ENCODE measurements at places on chromosomes 16 and 17.

GRCh38 chr17:13352747-13353415 lies 248.8 kb downstream of the HS3ST3A1 start:
- no peak for DNase-seq

DNA sequence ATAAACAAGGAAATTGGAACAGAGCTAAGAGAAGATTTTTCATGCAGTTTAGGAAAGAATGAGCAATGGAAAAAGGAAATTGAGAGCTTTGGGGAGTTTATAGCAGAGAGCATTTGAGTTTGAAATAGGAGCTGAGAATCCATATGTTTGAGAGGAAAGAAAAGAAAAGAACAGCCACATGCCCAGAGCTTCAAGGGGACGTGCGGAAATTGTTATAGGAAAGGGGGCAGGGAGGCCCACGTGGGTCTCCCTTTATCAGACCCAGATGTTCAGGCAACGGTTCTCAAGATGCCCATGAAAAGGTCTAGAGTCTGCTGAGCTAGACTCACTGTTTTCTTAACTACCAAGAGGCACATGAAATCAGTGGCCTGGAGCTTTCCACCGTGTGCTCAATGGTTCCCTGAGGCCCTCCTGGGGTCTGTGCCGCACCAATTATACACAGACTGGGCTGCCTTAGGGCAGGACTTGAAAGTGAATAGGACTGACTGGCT lies 31.2 kb downstream of the CHD9 start:
- DNase-seq: no peak

DNA sequence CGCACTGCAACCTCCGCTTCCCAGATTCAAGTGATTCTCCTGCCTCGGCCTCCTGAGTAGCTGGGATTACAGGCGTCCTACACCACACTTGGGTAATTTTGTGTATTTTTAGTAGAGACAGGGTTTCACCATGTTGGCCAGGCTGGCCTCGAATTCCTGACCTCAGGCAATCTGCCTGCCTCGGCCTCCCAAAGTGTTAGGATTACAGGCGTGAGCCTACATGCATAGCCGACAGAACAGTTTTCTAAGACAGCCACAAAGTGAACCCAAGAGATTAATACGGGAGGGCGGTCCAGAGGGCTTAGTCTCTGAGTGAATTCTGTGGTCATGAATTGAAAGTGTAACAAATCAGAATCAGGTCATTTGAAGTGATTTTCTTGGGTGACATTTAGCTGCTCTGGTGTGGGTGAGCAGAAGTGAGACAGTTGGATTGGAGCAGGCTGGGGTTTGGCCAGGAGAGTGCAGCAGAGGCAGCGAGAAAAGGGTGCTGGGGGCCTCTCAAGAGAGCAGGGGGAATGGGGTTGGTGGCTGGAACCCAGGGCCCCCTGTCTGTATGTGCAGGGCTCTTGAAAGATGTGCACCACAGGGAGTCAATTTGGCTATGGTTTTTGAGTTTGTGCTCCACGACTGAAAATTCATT lies 231.4 kb upstream of the WSCD1 start:
- no peak for DNase-seq

DNA sequence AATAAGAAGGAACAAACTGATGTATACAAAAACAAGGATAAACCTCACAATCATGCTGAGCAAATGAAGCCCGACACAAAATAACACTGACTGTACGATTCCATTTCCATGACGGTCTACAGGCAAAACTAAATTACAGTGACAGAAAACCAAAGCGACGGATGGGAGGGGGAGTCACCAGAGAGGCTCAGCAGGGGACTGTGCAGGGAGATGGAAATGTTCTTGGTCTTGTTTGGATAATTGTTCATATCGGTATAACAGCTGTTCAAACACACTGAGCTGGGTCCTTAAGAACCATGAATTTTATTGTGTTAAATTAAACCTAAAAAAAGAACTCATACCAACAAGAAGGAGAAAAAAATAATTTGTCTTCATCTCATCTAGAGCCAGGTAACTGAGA lies 97.8 kb downstream of the NXN start:
- no peak for DNase-seq

GRCh38 chr17:58239987-58240386 lies 1.6 kb downstream of the LPO start:
- no peak for DNase-seq

GRCh38 chr17:31744511-31744951 lies 114.5 kb downstream of the COPRS start:
- DNase-seq: no peak

- no peak for DNase-seq
These were observed 1.2 kb upstream of the NARF start for GRCh38 chr17:82457073-82457928.

GRCh38 chr17:67707442-67707841 lies 10.3 kb upstream of the NOL11 start:
- DNase-seq: no peak

DNA sequence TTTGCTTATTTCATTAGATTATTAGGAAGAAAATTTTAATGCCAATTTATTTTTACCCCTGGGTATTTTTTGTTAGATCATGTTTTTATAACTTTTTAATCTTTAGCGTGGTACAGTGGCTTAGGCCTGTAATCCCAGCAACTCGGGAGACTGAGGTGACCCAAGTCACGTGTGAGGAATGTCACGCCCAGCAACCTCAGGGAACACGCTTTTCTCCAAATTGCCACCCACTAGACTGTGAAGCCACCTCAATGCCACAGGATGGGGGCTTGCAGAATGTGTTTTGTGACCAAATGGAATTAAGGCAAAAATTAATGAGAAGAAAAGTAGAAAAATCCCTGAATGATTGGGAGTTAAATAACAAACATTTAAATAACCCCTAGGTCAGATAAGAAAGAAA lies 141.8 kb downstream of the LAT start:
- DNase-seq: no peak

DNA sequence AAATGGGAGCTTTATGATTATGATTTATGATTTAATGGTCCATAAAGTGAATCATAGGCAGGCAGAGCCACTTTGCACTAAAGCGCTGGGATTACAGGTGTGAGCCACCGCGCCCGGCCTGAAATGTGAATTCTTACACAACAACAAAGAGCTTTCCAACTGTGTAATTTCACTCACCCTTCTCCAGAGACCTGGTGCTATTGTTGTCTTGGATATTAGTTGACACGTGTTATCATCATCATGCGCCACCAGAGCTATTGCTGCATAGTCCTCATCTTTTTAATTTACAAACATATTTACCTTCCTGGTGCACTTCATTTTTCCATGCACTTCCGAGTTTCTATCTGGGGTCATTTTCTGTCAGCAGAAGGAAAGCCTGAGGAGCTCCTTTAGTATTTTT lies 4.8 kb upstream of the UTS2R start:
- DNase-seq: no peak

GRCh38 chr17:78940708-78941107 lies 15.5 kb upstream of the TIMP2 start:
- no peak for DNase-seq

- DNase-seq: no peak
These were observed 13.4 kb upstream of the CRISPLD2 start for GRCh38 chr16:84806256-84806889.

- no peak for DNase-seq
These were observed 6.5 kb downstream of the DDX42 start for GRCh38 chr17:63780507-63780906.

GRCh38 chr17:45296833-45297124 lies 20.0 kb downstream of the MAP3K14 start:
- DNase-seq: no peak

DNA sequence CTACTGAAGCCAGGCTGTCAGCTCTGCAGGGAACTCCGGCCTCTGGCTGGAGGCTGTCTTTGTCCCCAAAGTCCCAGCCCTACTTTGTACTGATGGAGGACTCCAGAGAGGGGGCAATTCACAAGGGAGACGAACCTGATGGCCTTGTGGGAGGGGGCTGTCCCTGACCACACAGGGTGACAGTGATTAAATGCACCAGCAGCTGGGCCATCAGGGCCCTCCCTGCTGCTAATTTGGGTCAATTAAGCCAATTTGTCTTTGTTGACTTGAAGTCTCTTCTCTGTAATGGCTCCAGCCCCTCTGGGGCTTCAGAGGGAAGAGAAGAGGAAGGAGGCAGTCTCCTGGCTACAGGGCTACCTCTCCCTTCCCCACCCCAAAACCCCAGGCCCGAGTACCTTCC lies 22.0 kb downstream of the TMEM132E start:
- DNase-seq: no peak

GRCh38 chr16:71537643-71538042 lies 11.4 kb downstream of the CHST4 start:
- peak; percentile 16 for DNase-seq

- peak; percentile 29 for DNase-seq
These were observed 5.3 kb downstream of the DOC2A start for GRCh38 chr16:30005341-30006094.

DNA sequence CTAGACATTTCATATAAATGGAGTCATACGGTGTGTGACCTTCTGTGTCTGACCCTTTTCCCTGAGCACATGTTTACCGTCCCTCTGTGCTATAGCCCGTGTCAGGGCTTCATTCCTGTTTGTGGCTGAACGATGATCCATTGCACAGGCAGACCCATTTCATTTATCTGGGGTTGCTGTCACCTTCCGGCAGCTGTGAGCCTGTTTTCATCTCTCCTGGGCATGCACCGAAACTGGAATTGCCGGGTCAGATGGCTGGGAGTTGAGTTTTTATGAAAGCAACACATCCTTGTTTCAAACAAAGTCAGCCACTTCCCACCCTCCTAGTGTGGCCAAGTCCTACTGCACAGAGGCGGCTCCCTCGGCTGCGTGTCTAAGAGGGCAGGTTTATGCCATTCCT lies 25.5 kb downstream of the BAIAP2 start:
- DNase-seq: no peak

DNA sequence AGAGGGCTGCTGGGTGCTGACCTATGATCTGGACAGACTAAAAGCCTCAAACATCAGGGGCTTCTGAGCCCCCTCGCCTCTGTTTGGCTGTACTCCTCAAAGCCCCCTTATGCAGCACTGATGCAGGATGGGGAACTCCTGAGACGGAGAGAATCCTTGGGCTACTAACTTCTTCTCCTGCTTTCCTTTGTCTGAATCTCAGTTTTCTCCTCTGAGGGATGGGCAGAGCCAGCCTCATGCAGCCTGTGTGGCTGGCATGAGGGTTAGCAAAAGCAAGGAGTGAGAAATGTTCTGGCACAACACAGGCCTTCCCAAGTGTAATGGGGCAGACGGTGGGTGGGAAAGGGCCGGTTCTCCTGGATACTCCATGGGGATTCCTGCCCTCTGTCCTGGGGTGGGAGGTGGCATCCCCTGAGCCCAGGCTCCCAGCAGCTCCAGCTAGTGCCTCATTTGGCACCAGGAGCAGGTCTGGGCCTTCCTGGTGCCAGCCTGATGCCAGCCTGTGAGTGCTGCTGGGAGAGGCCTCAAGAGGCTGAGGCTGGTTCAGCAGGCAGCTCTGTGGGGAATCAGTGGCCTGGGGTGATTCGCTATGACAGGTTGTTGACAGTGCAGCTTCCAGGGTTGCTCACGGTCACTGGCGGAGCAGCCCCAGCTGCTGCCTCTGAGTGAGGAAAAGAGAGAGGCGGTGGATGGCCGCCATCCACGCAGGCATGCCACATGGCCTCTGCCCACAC lies 4.0 kb upstream of the BRD7 start:
- no peak for DNase-seq

- no peak for DNase-seq
These were observed 1.0 kb upstream of the MFAP4 start for GRCh38 chr17:19387921-19388521.

GRCh38 chr16:11805556-11805955 lies 8.5 kb upstream of the ZC3H7A start:
- no peak for DNase-seq

GRCh38 chr16:77408607-77409006 lies 26.2 kb downstream of the ADAMTS18 start:
- DNase-seq: no peak

DNA sequence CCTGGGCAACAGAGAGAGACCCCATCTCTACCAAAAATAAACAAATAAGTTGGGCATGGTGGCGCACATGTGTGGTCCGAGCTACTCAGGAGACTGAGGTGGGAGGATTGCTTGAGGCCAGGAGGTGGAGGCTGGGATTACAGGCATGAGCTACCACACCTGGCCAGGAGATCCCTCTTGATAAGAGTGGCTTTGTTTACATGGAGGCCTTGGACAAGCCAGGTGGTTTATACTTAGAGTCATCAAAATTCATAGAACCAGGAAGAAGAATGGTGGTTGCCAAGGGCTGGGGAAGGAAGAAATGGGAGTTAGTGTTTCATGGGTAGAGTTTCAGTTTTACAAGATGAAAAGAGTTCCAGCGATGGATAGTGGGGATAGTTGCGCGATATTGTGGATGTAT lies 8.8 kb upstream of the ZFP1 start:
- no peak for DNase-seq

DNA sequence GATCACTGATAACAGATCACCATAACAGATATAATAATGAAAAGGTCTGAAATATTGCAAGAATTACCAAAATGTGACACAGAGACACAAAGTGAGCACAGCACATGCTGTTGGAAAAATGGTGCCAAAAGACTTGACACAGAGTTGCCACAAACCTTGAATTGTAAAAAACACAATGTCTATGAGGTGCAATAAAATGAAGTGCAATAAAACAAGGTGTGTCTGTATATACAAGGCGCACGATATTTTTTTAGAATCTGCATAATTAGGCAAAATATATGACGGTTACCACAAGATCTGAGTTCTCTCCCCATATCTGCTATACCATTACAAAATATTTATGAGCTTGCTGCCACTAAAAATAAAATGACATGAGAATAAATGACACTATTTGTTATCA lies 171.9 kb upstream of the AXIN2 start:
- DNase-seq: no peak

DNA sequence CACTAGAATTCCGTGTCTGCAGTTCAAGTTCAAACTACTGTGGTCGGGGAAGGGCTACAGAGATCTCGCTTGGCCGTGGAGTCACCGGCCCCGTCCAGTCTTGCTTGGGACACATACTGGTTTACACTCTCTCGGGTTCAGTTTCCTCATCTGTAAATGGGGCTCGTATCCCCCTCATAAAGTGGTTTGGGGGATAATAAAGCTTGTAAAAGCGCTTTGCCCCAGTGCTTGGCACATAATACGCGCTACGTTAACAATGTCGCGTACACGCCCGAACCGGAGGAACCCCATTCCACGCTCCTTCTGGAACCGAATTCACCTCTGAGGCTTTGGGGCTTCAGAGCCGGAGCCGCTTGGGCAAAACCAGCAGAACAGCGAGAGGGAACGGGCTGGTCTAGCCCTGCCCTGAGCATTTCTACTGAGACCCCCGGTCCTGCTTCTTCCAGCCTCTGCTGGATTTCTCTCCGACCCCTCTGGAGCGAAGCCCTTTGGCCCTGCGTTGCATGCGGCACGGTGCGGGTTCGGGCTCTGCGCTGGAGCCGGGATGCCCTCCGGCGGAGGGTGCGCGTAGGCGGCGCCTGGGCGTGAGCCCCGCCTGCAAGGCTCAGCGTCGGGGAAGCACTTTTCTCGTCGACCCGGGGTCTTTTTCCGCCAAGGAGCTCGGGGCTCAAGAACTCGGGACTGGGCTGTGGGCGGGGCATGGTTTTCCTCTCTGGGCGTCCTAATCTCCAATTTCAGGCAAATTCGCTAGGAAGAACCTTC lies 26.1 kb upstream of the HOXB13 start:
- DNase-seq: no peak

GRCh38 chr16:10067406-10067805 lies 114.8 kb downstream of the GRIN2A start:
- no peak for DNase-seq

- no peak for DNase-seq
These were observed 15.9 kb downstream of the TMEM92 start for GRCh38 chr17:50289991-50290702.
